Caki2 (cell line): ENCODE measurements at places on chromosomes 7 and 10.

DNA sequence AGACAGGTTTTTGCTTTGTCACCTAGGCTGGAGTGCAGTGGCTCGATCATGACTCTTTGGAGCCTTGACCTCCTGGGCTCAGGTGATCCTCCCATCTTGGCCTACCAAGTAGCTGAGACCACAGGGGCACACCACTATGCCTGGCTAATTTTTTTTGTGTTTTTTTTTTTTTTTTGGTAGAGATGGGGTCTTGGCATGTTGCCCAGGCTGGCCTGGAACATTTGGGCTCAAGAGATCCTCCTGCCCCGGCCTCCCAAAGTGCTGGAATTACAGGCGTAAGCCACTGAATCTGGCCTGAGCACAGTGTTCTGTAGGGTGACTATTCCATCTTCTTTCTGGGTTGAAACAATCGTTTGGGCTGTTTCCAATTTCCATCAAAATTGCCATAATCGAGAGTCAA, 1.5 kb upstream of the MUC3A start:
- DNase-seq, result no peak

- DNase-seq, result no peak
Measured at GRCh38 chr10:59865101-59865500, 41.3 kb downstream of the CCDC6 start.

GRCh38 chr10:124557648-124558338, 96.2 kb downstream of the LHPP start:
- DNase-seq, result no peak

GRCh38 chr10:13669901-13670300, 83.1 kb downstream of the PRPF18 start:
- DNase-seq, result no peak

DNA sequence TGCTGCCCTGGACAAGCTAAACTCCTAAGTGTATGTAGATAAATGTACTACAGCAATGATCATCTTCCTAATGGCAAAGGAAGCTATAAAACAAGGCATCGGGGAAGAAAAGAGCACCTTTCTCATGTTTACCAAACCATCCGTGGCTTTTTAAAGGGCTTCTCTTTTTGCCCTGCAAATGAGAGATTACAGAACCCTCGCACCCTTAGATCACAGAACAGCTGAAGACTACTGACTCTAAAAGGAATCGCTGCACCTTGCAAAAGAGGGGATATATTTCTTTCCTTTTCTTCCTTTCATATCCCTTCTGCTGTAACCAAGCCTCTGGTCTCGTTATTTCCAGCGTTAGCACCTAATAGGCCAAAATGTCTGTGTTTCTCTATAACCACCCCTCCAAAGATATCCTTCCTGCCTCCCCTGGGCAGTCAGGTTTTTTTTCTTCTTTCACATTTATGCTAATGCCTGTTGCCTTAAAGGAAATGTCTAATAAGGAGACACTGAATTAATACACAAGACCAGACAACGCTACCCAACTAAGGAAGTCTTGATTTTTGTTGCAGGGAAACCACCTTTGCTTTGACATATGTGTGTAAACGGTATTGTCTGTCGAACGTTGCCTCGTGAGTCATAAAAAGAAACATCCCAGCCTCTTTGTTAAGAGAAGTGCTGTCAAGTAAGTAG, 10.5 kb downstream of the ST8SIA6 start:
- no peak for DNase-seq

GRCh38 chr7:55550841-55551537, 21.3 kb downstream of the VOPP1 start:
- no peak for DNase-seq

DNA sequence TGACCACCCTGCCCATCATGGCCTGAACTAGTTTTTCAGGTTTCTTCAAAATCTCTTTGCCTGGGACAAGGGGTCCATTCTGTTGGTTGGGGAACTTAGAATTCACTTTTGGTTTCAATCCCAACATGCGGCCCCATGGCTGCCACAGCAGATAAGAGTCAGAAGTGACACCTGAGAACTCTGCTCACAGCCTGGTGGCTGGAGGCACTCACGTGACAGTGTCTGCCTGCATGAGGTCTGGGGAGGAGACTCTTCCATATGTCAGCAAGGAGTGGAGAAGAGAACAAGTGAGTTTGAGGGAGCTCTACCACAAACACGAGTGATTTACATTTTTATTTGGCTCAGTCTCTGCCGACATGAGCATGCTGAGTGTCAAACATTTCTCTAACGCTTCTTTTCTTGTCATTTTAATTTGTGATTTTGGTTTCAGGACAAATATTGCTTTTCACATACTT, 370.4 kb downstream of the TNS3 start:
- DNase-seq, result no peak

GRCh38 chr10:6140141-6140841, 51.5 kb downstream of the RBM17 start:
- DNase-seq, result no peak

- no peak for DNase-seq
Measured at GRCh38 chr10:128529225-128529624, 403.0 kb upstream of the MKI67 start.

DNA sequence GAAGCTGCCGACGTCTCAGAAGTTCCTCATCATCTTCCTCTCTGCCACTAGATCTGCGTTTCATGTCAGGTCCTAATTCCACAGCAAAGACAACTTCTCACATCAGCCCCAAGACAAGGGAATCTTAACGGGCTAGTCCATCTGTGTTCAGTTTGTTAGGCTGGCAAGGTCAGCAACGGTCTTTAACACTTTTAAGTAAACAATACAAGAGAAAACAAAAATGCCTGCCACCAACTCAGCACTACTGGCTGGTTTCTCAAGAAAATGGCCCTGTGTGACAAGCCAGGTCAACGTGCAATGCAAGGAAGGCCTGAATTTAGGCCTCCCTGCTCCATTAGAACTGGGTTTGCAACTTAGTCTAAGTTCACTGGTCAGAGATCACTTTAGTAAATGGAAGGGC, 41.0 kb upstream of the AFAP1L2 start:
- DNase-seq, result no peak

GRCh38 chr10:27359792-27360355, 119.3 kb upstream of the ACBD5 start:
- no peak for DNase-seq

GRCh38 chr7:116164552-116165306, 45.6 kb upstream of the TES start:
- no peak for DNase-seq

GRCh38 chr7:29486191-29486700, 77.4 kb upstream of the PRR15 start:
- no peak for DNase-seq

- peak; percentile 29 for DNase-seq
Measured at GRCh38 chr7:97298561-97298960, 181.1 kb downstream of the SDHAF3 start.

GRCh38 chr7:149562602-149563001, 65.0 kb upstream of the ZNF746 start:
- DNase-seq, result no peak

- DNase-seq, result no peak
Measured at GRCh38 chr10:108872854-108873253, 1050.5 kb downstream of the XPNPEP1 start.

DNA sequence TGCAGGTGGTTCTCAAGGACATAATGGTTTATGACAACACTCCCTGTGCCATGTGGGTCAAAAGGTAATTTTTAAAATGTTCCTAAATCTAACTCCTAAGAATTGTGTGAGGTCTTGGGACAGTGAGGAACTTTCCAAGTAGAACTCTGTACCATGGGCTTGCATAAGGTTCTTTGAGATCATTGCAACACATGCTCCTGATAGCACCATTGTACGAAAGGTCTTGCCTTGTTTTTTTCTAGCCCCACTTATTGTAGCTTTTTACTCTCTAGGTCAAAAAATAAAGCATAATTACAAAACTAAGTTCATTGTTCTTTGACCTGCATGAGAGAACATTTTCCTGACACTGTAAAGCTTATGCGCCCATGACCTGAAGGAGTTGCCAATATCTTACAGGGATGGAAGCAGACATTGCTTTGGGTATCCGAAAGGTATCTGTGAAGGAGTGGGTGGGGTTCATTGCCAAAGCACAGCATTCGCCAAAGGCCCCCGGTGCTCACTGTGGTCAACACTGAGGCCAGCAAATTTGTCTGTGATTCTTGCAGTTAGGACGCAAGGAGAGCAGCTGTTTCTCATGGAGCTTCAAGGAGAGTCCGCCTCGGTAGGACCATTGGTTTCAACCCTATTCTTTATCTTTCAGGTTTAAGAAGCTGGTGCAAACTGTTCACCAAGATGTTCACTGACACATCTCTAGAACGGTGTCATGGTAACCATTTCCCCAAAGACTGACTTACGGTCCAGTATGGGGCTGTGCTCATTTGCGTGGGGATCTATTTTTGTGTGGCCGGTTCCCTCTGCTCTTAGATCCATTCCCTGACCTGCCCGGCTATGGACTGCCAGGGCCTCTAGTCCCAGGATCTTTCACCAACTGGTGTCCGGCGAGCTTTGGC, 7.6 kb upstream of the PRKAG2 start:
- no peak for DNase-seq

GRCh38 chr10:18157881-18158280, 17.7 kb downstream of the CACNB2 start:
- DNase-seq, result no peak

- DNase-seq, result peak; percentile 84
Measured at GRCh38 chr7:134174795-134175261, 47.7 kb downstream of the LRGUK start.
